Posterior vena cava (tissue), 2 donors: ENCODE measurements at places on chromosomes 11 and 22.

DNA sequence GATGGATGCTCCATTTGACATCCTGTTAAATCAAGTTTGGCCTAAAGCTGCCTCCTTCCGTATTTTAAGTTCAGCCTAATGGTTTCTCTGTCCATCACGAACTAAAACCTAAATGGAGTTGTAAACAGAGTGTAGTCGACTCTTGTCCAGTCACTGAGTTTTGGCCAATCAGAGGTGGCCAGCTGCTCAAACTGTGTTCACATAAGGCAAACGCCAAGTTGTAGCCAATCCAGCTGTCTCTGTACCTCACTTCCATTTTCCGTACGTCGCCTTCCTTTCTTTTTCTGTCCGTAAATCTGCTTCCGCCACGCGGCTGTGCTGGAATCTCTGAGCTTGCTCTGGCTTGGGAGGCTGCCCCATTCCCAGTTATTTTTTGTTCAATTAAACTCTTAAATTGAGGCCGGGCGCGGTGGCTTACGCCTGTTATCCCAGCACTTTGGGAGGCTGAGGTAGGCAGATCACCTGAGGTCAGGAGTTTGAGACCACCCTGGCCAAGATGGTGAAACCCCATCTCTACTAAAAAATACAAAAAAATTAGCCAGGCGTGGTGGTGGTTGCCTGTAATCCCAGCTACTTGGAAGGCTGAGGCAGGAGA lies 20.7 kb upstream of the CARS1 start:
- DNase-seq, result peak; percentile 45

- peak; percentile 70 for DNase-seq
These were observed 30.7 kb downstream of the LINC01488 start for GRCh38 chr11:69512136-69512535.

DNA sequence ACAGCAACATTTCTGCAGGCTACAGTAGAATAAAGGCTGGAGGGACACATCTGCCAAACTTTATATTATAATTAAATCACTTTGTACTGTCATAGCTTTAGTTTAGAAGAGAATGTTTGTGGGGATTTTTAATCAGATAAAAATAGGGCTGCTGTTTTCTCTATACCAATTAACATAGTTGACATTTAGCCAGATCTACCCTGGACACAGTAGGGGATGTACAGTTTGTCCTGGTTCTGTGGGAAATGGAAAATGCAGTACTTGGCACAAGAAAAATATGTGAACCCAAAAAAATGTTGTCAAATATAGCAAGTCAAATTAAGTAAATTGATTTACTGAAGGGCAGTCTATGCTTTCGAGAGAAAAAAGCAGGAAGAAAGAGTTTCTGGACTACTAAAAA lies 20.8 kb upstream of the PICALM start:
- DNase-seq, result no peak

GRCh38 chr11:120899720-120900119 lies 124.2 kb upstream of the TBCEL start:
- no peak for DNase-seq

GRCh38 chr22:42586381-42586780 lies 28.3 kb downstream of the POLDIP3 start:
- no peak for DNase-seq

- no peak for DNase-seq
These were observed 24.9 kb upstream of the SHISAL1 start for GRCh38 chr22:44337678-44338004.

DNA sequence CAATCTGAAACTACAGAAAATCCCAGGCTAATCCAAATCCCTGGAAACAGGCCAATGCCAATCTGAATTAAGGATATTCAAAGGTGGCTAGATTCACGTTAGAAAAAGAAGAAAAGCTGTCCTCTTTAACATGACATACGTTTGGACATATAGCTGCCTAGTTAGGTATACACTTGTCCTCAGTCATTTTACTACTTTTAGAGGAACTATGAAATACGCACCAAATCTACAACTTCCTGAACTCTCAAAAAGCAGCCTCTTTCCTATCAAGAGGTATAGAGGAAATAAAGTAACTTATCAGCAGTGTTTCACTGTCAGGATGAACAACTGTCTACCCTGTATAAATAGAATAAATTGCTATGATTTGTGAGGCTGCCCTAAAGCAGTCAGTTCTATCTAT lies 24.0 kb downstream of the KMT5B start:
- DNase-seq, result no peak

DNA sequence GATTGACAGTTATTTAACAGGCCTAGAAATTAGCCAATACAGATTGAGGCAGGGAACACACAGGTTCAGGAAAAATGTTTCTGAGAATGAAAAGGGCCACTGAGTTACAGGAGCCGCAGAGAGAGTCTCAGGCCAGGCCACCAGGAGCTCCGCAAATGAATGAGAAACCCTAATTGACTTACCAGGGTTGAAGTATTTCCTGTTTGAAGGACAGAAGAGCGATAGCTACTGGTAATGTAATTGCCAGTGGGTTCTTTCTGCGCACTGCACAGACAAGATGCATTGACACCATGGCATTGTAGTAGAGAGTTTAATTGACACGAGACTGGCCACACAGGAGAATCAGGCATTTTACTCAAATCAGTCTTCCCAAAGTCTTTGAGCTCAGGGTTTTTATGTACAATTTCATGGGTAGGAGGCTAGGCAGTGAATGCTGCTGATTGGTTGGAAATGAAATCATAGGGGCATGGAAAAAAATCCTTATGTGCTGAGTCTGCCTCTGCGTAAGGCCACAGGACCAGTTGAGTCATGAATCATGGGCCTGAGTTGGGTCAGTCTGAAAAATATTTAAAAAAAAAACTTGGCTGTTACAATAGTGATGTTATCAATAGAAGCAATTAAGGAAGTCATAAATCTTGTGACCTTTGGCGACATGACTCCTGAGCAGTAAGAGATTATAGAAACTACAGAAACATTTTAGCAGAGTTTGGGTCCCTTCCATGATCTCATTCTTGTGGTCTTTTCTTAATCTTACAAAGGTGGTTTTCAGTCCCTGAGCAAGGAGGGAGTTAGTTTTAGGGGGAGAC lies 203.8 kb downstream of the CASP12 start:
- DNase-seq, result no peak

DNA sequence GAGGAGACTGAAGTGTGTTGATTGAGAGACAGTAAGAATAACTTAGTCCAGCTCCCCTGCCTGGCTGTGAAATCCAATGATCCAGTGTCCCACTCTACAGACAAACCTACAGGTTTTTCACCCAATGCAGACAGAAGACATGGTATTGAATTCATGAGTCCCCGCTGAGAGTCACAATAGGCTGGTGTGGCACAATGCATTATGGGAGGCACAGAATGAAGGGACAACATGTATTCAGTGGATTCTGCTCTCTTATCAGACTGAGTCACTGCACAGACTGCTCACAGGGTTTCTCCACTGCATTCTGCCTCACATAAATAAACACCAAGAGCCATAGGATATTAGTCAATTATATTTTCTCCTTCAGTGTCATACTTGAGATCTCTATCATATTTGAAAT lies 55.2 kb upstream of the TOP3B start:
- no peak for DNase-seq

- DNase-seq, result no peak
These were observed 615.9 kb upstream of the FAT3 start for GRCh38 chr11:91608677-91609076.

GRCh38 chr11:117997406-117997805 lies 11.2 kb downstream of the IL10RA start:
- no peak for DNase-seq

GRCh38 chr11:44651535-44652155 lies 75.1 kb upstream of the TSPAN18 start:
- DNase-seq, result no peak

DNA sequence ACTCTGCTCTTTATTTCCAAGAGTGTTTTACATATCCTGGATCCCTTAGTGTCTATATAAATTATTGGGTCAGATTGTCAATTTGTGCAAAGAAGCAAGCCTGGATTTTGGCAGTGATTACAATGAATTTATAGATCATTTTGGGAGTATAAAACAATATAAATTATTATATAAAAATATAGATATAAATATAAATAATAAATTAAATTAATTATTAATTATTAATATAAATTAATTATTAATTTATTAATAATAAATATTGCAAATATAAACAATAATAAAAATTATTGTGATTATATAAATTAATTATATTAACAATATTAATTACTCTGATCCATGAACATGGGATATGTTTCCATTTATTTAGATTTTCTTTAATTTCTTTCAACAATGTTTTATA lies 32.5 kb downstream of the RTL6 start:
- DNase-seq, result no peak

DNA sequence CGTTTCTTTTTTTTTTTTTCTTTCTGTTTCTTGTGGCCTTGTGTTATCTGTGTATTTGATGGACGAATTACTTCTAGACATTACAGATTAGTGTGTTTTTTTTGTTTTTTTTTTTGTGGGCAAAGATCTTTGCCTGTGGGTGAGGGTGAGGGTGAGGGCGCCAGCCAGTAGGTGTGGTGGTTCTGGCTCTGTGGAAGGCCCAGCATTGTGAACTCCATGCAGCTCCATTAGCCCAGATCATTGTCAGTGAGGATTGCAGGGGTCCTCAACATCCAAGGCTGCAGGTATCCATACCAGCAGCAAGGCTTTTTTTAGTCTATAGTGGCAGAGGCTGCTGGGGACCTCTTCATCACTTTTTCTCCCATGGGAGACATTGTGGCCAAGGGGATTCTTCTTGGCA lies 13.7 kb downstream of the BIRC2 start:
- DNase-seq, result no peak

DNA sequence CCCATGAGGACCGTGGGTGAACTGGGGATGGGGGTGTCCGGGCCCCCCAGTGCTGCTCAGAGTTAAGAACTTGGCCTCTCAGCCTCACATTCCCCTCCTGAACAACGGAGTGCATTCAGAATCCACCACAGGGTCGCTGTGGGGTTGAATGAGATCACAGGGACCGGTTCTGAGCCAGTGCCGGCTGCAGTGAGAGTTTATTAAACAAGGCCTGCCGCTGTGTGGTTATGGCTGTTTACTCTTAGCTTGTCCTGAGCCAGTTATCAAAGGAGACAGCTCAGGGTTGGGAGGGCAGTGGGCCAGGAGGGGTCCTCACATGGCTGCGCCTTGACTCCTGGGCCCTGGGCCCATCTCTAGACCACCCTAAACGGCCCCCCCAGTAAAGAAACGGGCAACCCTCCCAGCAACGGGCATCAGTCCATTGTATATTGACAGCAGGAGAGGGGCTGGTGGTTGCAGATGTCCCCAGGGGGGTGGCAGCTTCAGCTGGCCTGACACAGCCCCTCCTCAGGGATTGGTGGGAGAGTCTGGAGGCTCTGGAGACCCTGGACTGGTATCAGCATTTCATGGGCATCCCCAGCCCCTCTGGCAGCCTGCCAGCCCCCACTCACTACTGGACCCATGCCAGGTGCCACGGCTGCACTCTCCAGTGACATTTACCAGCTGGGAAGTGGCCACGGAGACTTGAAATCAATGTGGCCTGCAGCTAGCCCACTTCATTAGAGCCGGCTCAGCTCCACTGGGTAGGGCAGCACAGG lies 15.1 kb upstream of the CABP7 start:
- no peak for DNase-seq

GRCh38 chr11:14444441-14445189 lies 55.0 kb downstream of the COPB1 start:
- DNase-seq, result no peak

GRCh38 chr11:65503949-65504673 lies 5.3 kb downstream of the MALAT1 start:
- no peak for DNase-seq

DNA sequence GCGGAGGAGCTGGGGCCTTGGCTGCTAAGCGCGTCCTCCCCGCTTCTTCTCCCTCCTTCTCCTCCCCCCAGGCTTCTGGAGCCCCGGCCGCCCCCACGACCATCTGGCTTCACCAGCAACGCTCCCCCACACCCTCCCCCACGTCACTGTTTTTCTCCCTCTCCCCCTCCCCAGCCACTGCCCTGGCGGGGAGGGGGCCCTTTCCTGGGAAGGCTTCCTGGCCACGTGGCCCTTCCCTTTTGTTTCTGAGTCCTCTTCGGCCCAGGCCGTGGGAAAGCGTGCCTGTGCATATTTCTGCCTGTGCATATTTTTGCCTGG lies 27.7 kb downstream of the RTN4R start:
- DNase-seq, result no peak

DNA sequence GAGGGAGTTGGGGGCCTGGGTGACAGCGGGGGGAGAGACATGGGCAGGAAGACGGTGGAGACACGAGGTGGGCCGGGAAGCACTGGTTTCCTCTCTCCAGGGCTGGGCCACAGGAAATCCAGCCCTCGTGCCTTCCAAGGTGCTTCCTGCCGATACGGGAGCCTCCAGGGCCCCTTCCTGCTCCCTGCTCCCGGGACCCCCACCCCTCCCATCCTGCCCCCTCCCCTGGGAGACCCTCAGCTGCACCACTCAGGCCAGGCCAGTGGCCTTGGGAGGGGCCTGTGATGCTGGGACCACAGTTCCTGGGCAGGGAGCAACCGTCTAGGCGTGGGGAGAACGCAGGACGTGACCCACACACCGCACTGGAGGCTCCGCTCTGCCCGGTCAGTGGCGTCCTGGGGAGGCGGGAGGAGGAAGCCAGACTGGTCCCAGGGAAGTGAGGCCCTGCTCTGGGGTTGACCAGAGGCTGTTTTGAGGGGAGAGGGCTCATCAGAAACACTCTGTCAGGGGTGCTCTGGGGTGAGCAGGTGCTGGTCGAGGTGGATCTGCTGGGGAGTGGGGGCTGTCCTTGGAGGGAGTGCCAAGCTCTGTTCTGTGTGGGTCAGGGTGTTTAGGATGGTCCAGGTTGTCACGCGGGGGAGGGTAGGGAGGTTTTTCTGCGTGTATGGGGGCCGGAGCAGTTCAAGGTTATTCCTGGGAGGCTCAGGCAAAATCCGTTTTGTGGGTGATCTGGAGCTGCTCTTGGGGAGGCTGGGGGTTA lies at the start of gene SHANK3:
Gene SHANK3, plus strand, starts transcription at position 353 of the 760 bp plus-strand sequence.
- DNase-seq, result peak; percentile 84

- DNase-seq, result no peak
These were observed 1.8 kb downstream of the B4GALNT4 start for GRCh38 chr11:371051-371450.

DNA sequence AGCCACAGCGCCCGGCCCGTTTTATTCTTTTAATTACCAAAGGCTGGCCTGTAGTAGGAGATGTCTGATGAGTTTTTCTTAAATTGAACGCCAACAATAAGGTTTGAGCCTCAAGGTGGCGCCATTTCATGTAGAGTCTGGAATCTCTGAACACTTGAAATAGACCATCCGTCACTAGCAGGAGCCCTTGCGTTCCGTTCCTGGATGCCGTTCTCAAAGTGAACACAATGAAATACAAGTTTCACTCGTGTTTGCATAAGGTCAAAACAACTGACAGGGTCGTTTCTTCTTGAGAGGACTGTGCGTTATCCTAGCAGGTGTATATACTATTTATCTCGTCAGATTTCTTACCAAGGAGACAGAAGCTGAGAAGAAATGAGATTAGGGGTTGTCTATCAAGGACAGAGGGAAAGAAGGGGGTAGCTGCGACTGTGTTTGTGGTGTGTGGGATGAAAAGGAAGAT lies 18.7 kb upstream of the SCGB1D1 start:
- DNase-seq, result peak; percentile 85

DNA sequence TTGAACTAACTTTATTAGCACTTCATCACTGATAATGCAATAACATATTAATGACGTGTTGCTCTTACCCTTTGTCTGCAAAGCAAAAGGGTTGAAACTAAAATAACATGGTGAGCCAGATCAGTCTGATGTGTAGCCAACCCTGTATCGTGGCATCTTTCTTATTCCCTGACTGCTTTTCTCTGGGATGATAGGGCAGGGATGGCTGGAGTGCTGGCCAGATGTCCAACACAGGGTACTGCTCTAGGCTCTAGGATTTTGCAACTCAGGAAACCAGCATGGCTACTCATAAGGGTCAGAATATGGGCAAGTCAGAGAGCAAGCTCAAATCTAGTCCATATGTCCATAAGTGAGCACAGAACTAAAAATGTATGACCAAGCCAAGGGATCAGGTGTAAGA lies 129.1 kb downstream of the SLC17A6 start:
- no peak for DNase-seq
